ENCODE measurements at places on chromosomes 2 and 18.

DNA sequence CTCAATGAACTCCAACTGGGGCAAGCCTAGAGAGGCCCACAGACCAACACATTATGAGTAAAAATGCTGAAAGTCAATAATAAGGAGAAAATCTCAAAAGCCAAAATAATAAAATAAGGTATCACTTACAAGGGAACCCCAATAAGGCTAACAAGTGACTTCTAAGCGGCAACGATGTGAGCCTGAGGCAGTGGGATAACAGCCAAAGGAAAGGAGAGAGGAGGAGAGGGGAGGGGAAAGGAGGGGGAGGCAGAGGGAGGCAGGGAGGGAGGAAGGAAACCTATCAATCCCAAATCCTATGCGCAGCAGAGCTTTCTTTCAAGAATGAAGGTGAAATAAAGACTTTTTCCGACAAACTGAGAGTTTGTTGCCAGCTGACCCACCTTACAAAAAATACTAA, 6.0 kb upstream of the NFATC1 start:
- no peak for DNase-seq

DNA sequence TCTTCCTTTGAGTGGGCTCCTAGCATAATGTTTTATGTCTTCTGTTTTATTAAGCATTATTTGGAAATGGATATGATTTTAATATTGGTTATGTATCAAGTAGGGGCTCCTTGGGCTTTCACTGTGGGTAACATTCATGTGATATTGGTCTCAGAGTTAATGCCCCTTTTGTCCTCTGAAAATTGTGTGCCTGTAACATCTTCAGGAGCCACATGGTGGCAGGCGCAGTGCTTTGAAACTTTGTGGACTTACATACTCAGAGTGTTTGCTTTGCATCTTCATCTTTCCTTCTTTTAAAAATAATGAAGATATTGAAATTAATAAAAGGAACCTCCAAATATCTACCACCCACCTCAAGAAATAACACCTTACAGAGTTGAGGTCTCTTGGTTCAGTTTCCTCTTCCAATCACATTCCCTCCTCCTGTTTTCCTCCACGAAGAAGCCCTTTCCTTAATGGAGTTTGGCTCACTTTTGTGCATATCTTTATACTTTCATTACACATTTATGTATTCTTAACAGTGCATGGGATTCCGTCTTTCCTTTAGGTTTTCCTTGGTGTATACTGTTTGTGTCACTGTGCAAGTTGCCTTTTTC, 73.5 kb downstream of the LIMS1 start:
- peak; percentile 69 for DNase-seq

- no peak for DNase-seq
These were observed 95.8 kb downstream of the TMEM163 start for GRCh38 chr2:134623046-134623445.

- no peak for DNase-seq
These were observed 85.2 kb downstream of the SKA1 start for GRCh38 chr18:50460062-50460461.

GRCh38 chr2:219632760-219633105, 5.3 kb downstream of the SLC4A3 start:
- DNase-seq: no peak

GRCh38 chr2:113203901-113204519, 30.2 kb downstream of the PSD4 start:
- peak; percentile 79 for DNase-seq

DNA sequence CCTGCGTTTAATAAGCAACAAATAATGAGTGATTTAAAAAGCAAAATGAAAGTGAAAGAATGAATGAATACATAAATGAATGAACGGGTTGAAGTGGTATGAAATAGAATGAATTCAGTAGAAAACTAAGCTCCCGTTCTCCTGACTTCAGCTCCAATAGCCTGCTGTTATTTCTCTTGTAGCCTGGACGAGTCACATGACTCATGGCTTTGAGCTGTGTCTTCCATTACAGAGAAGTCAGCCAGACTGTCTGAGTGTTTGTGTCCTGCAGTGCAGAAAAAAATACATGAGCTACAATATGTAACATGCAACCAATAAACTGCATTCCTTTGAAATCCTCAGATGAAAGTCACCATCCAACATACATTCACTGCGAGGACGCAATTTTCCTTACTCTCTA, 21.2 kb downstream of the SCG2 start:
- no peak for DNase-seq

- DNase-seq: no peak
These were observed 168.1 kb downstream of the AFF3 start for GRCh38 chr2:99974275-99974674.

GRCh38 chr18:4020026-4020425, 435.1 kb downstream of the DLGAP1 start:
- DNase-seq: no peak

DNA sequence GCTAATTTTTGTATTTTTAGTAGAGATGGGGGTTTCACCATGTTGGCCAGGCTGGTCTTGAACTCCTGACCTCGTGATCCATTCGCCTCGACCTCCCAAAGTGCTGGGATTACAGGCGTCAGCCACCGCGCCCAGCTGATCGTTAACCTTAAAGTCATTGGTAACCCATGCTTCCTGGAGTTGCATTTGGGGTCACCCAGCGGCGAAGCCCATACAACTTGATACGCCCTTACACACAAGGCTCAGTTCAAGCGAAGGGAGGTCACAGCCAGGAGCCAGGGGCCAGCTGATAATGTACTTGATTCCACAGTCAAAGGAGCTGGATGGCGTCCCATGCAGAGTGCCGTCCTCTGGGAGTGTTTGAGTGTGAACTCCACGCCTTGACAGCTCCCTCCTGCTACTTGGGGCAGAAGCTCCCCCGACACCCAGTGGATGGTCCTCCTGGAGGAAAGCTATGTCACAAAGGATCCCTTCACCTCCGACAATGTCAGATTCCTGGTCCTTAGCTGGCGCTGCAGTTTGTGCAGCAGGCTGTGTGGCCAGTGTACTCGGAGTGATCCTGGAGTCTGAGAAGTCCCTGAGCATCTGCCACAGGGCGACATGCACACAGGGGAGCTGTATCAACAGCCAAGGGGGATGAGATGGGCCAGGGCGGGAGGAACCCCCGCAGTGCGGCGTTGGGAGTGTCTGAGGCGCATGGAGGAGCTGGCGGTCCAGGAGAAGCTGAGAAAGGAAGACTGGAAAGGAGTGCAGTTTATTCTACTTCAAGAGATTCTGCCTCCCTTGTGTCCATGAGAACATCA, 7.9 kb downstream of the CLHC1 start:
- no peak for DNase-seq

DNA sequence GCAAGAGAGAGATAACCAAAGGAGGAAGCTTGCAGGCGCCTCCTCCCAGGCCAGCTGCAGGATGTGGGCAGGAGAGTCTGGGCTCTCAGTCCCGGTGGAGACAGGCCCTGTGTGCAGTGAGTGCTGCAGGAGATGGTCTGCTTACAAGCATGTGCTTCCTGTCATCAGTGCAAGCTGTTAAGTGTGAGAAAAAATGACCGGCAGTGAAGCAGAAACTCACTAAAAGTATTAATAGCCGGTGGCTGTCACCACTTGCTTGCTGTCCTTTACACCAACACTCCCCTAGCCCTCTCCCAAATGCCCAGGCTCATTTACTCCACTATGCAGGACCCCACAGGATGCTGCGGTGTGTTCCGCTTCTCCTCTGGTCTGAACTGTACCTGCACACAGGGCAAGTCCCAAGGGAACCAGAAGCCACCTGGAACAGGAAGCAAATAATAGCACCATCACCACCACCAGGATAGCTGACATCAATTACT, 435.6 kb upstream of the HS6ST1 start:
- DNase-seq: no peak

- no peak for DNase-seq
These were observed 26.1 kb upstream of the SERTAD2 start for GRCh38 chr2:64679673-64680425.

DNA sequence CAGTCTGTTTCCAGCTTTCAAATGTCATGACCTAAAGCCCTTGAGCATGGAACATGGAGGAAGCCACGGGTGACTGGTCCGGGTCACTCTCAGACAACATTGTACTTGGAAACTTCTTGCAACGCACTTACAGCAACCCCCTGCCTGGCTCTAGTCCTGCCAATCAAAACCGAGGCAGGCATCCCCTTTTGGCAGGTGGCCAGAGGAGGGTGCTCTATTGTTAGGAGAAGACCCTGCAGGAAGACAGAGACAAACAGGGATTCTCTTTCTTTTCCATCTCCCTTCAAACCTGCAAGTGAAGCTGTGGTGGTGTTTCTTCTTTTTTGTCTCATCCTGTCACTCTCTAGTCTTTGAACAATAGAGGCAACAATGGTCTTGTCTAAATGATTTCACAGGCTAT, 667.2 kb downstream of the ZEB2 start:
- no peak for DNase-seq

- no peak for DNase-seq
These were observed 161.1 kb downstream of the TMEM18 start for GRCh38 chr2:516131-516530.

GRCh38 chr2:196239622-196240587, 68.5 kb upstream of the STK17B start:
- peak; percentile 86 for DNase-seq

- DNase-seq: no peak
These were observed 1098.0 kb upstream of the ZEB2 start for GRCh38 chr2:145617906-145618305.

GRCh38 chr2:50449306-50449705, 582.6 kb downstream of the NRXN1 start:
- no peak for DNase-seq

GRCh38 chr2:60045456-60045855, 508.0 kb downstream of the BCL11A start:
- no peak for DNase-seq

DNA sequence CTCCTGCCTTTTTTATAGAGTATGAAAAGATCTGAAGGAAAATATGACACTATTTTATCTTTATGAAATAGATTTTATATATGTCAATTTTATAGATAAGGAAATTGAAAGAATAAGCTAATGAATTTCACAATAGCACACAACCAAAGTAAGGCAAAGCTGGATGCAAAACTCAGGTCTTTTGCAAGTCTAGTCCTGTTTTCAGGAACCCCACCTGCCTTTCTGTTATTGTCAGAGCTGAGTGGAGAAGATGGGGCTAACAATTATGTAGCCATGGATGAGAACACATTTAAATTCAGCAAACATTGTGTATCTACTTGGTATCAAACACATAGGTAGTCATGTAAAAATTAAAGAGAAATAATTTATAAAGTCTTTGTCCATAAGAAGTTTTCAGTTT, 161.5 kb upstream of the ZEB2 start:
- no peak for DNase-seq

- DNase-seq: no peak
These were observed 610.0 kb downstream of the KCNJ3 start for GRCh38 chr2:155308367-155309009.

GRCh38 chr2:217801115-217801531, 201.7 kb downstream of the TNS1 start:
- no peak for DNase-seq

DNA sequence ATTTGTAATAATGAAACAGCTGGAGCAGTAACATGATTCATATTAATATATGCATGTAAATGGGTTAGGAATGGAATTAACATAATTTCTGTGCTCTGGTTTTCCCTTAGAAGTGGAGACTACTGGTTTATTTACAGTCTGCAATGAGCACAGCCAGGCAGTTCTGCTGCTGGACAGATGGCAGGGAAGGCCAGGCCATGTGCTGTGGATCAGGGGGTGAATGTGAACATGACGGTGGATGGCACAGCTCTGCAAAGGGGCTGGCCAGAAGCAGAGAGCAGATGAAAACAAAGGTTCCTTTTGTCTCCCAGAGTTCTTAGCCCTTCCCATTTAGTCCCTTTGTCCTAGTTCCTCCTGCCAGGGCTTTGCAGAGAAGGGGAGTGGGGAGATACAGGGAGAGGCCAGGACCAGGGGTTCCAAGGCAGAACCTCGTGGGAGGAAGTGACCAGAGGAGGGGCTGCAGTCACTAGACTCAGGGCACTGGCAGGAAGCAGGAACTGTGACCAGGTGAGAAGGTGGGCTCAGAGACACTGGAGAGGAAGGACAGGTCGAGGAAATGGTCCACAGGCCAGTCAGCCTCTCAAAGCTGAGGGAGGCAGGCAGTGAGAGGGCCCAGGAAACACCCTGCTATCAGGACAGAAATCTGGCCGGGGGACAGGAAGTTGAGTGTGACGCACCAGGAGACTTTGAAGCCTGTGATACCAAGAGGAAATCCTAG, 112.9 kb upstream of the ATP8B1 start:
- no peak for DNase-seq

GRCh38 chr18:70636991-70637390, 348.1 kb downstream of the SOCS6 start:
- no peak for DNase-seq

DNA sequence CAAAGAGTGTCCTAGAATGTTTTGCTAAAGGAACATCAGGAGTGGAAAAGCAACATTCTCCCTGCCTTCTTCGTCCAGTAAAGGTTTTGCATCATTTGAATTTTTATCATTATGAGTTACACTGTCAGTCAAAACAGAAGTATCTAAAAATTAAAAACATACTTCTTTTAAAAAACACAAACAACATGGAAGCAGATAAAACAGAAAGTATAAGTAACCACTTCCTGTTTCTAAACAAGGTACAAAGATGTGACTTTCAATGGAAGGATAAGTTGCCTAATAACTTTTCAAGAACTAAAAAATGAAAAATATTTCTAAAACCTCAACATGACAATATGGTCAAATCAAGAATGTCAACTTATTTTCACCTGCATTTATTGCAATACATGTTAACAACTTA, 158.2 kb downstream of the STK39 start:
- peak; percentile 4 for DNase-seq

DNA sequence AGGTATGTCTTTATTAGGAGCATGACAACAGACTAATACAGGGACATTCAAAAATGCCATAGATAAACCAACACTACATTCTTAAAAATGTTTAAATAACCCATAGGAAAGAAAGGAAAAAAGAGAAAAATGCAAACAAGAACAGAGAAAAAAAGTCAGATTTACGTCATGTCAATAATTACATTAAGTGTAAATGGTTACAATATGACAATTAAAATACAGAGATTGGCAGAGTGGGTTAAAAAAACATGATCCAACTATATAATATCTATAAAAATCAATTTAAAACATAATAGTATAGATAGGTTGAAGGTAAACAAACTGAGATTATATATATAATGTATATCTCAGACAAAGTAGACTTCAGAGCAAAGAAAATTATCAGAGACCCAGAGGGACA, 255.8 kb downstream of the ANAPC1 start:
- DNase-seq: no peak

GRCh38 chr2:68351997-68352396, 13.1 kb upstream of the PLEK start:
- no peak for DNase-seq

DNA sequence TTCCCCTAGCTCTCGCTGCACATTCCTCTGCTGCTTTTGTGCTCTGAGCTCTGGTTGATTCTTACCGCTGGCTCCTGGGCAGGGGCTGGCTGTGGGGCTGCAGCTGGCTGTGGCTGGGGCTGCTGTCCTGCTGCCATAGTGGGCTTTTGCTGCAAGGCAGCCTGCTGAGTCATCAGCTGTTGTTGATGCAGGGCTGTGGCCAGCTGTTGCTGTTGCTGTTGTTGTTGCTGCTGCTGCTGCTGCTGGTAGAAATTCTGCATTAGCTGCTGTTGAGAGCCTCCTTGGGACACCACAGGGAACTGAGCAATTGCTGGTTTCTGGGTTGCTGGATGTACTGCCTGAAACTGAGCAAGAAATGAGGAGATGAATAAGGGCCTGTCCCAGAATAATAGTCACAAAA, 77.2 kb upstream of the NFU1 start:
- DNase-seq: no peak
